ENCODE measurements at places on chromosomes 1 and 21. TPM values are rescaled to one million over a fixed set of nuclear protein-coding genes. Genes with fewer than 3 reads are reported as not detected.

Gene ADORA3
- 9.6 TPM for total RNA-seq

Gene TFF3
- total RNA-seq, result 1.8 TPM

Gene EXO1
- total RNA-seq, result not detected

Gene OR2T27
- total RNA-seq, result not detected

Gene KCNN3
- 0.24 TPM for total RNA-seq

Gene S100A8
- total RNA-seq, result 402 TPM

Gene ITGB3BP
- total RNA-seq, result 6.6 TPM

Gene TAF12
- total RNA-seq, result 19.6 TPM

Gene ERG
- total RNA-seq, result 18.9 TPM

Gene LCE3D
- total RNA-seq, result not detected

Gene REN
- total RNA-seq, result not detected

Gene POU3F1
- total RNA-seq, result not detected

Gene TIE1
- total RNA-seq, result 15.2 TPM

Gene TMEM50B
- 53.8 TPM for total RNA-seq

- no peak for DNase-seq
Observed at GRCh38 chr1:247453245-247453644, 4.7 kb downstream of the OR2B11 start.

DNA sequence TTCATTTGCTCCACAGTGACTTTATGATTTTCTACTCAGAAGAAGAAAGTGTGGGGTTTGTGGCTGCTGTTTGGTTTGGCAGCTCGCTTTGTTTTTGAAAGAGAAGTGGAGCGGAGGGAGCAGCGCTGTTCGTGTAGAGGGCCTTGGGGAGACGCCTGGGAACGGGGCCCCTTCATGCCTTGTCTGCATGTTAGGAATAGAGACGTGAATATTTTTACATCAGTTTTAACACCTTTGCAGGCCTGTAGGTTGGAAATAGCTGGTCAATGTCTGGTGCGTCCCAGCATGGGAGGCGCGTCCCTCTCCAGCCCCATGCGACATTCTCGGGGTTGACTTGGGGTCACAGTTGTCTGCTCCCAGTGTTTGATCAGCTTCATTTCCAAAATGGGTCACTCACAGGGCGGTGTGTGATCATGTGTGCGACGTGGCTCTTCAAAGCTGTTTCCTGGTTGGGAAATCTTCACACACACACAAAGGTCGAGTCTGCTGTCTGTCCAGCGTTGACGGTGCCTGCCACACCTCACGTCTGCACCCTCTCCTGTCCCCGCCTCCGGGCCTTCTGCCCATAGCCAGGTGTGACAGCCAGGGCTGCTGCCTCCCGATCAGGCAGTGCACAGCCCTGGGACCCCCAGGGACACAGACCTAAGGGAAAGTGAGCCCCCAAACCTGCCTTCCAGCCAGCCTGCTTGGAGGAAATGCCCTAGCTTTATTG lies 149.2 kb downstream of the PSMG1 start:
- no peak for DNase-seq

DNA sequence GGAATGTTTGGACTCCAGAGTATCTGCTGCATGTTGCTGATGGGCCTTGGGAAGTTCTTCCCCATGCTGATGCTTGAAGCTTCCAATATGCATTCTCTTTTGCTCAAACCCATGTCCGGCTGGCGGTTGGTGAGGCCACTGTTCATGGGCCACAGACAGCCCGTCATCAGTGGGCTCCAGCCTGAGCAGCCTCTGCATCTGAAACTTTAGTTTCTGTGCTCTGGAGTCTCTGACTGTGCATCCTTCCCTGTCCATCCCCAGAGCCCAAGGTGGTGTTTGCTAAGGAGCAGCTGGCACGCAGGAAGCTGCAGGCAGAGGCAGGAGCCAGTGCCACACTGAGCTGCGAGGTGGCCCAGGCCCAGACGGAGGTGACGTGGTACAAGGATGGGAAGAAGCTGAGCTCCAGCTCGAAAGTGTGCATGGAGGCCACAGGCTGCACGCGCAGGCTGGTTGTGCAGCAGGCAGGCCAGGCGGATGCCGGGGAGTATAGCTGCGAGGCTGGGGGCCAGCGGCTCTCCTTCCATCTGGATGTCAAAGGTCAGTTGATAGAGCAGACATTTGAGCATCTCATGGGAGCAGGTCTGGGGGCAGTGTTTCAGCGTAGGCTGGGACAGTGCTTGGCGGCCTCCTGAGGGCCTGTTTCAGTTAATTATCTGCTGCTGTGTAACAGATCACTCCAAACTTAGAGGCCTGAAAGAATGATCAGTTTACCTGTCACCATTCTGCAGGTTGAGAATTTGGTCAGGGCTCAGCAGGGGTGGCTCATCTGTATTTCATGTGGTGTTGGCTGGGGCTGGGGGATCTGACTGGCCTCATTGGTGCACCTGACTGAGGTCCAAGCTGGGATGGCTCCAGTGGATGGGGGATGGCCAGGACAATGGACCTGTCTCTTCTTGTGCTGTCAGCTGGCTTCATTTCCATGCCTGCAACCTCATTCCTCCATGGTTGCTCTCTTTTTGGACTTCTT lies 16.6 kb downstream of the OBSCN start:
- no peak for DNase-seq

- no peak for DNase-seq
Observed at GRCh38 chr1:20472860-20473711, 12.9 kb downstream of the CAMK2N1 start.

GRCh38 chr1:42973286-42973685 lies 14.6 kb upstream of the SLC2A1 start:
- no peak for DNase-seq

- no peak for DNase-seq
Observed at GRCh38 chr1:41341772-41342562, 19.3 kb upstream of the FOXO6 start.

GRCh38 chr1:225996946-225997545 lies 2.1 kb downstream of the SDE2 start:
- no peak for DNase-seq

DNA sequence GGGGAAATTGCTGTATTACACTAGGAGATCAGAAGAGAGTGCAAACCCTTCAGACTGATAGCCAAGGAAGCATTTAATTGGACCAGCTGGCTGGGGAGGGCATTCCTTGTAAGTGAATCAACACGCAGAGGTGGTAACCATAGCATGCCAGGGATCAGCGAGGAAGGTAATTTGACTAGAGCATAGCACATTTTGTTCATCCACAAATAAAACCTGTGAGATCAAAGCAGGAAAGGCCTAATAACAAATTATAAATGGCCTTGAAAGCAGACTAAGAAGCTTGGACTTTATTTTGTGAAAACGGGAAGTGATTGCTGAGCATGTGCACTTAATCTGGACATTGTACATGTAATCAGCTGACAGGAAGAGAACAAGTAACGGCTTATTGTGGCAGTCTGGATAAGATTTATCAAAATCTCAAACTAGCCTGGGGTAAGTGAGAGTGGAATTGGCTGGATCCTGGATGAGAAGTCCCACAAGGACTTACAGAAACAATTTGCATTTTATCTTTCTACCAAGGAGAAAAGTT lies 11.7 kb upstream of the CD55 start:
- DNase-seq, result no peak

GRCh38 chr1:30936541-30937171 lies 28.1 kb upstream of the SDC3 start:
- DNase-seq, result no peak

GRCh38 chr1:27959792-27960603 lies at the start of gene XKR8:
Gene XKR8 (plus strand): TSS chr1:27959973. CDS start chr1:27960070, 97 bp downstream.
- no peak for DNase-seq

DNA sequence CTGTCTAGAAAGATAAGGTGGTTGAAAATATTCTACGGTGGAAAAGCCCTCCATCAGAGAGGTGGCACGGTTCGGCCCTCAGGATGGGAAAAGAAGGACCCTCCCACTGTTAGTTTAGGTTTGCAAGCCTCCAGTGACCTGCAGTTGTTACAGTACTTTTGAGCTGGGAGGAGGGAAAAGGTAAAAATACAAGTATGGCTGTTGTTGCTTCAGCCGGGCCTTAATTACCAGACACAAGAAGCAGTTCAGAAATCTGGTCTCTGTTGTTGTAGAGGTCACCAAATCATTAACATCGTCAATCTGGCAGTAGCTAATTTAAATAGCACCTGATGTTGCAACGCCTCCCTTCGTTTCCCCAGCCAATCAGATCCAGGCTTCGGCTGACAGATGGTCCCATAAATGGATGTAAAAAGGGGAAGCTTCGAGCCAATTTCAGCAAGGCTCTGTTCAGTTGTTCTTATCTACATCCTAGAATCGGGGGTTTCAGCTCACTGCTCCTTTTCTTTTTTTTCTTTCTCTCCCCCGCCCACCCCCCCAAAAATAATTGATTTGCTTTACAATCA lies at the start of gene ELAVL4:
TSS of gene ELAVL4 (plus strand) at position 424 of the 563 bp plus-strand sequence. CDS start 270 bp downstream, outside the sequence.
- DNase-seq, result no peak

DNA sequence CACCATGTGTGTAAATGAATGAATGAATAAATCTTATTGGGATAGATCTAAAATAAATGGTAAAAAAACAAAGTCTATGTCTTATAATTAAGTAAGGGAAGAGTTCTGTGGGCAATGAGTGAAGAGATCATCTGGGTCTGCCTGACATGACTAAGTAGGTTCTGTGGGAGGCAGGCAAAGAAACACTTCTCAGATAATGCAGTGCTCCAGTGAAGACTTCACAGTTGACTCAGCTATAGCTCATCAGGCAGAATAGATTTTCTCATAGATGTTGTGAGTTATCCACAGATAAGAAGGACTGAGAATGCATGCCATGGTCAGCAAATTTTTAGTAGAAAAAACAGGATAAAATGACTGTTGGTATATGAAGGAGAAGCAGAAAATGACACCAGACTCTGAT lies 12.4 kb downstream of the KRTAP22-2 start:
- no peak for DNase-seq

DNA sequence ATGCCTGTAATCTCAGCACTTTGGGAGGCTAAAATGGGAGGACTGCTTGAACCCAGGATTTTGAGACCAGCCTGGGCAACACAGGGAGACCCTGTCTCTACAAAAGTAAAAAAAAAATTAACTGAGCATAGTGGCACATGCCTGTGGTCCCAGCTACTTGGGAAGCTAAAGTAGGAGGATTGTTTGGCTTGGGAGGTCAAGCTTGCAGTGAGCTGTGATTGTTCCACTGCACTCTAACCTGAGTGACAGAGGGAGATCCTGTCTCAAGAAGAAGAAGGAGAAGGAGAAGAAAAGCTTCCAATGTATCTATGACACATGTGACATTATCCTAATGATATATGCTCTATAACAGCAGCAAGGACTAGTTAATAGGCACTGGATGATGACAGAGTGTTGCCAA lies 20.1 kb upstream of the ARHGAP29 start:
- DNase-seq, result no peak

DNA sequence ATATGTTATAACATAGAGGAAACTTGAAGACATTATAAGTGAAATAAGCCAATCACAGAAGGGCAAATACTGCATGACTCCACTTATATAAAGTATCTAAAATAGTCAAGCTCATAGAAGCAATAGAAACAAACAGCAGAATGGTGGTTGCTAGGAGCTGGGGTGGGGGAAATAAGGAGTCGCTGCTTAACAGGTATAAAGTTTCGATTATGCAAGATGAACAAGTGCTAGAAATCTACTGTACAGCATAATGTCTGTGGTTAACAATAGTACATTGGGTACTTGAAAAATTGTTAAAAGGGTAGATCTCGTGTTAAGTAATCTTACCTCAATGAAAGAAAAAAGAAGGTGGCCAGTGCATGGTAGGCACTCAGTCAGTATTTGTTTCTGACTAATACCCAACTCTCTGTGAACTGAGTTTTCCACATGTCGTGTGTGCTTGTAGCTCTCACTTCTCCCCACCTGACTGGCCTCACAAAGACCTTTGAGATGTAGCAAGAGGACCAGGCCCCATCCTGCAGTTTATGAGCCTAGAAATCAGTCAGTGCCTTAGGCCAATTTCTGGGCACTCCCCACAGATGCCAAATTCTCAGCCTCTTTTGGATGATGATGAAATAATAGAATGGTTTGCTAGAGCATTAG lies 14.7 kb upstream of the SPRR5 start:
- no peak for DNase-seq

- DNase-seq, result no peak
Observed at GRCh38 chr1:212668477-212668876, 31.2 kb downstream of the BATF3 start.

- DNase-seq, result no peak
Observed at GRCh38 chr1:214220891-214221290, 60.1 kb upstream of the SMYD2 start.

DNA sequence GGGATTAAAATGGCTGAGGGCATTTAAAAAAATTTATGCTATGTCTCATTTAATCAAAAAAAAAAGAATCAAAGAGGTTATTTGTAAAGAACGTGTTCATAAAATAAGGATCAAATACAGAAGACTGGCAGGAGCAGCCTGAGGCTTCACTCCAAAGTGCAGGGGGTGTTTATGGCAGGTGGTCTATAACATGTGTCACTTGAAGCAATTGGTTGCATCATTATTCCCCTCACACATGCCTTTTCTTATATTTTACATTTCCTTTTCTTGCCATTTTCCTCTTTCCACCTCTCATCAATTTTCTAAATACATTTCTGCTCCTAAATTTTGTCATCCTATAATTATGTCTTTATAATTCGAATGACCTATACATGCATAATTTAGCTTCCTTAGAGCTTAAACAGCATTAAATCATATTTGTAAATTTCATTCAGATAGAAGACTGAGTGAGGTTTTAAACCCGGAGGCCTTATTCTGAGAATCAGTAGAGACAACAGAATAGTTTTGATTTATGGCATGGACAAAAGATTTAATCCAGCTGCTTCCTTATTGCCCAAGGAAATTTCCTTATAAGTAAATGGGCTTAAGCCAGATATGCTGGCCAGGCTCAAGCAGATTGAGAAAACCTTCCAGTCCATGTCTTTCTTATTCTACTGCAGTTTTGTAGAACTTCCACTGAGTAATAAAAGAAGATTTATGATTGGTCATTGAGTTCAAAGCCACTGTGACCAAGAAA lies 322.8 kb downstream of the TGFB2 start:
- DNase-seq, result no peak

DNA sequence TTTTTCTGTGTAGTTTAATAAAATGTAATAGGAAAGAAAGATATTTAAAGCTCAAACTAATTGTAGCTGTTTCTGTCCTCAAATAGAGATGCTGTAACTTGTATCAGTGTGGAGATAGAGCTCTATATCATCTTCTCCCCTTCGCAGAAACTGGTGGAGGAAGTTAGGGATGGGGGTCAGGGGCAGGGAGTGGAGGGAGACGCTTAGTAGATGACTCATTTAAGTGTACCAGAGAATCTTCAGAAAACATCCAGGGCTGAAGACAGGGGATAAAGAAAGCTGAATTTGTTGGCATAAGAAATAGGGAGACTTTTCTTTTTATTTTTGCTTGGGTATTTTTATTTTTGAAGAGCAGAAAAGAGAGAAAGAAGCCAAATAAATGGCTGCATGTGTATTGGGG lies 282.6 kb upstream of the DPYD start:
- DNase-seq, result no peak

- no peak for DNase-seq
Observed at GRCh38 chr21:16177532-16177931, 447.8 kb downstream of the USP25 start.
